Uterus (tissue), 4 donors: ENCODE measurements at places on chromosomes 13 and 19. TPM values are rescaled to one million over a fixed set of nuclear protein-coding genes. Genes with fewer than 3 reads are reported as not detected.

- DNase-seq = no peak
These were observed 270.0 kb downstream of the SLITRK6 start for GRCh38 chr13:85529218-85529594.

GRCh38 chr13:95403349-95404140, 102.3 kb upstream of the ABCC4 start:
- DNase-seq = no peak

The FARP1 gene
- total RNA-seq = 71.2 TPM

The LAIR2 gene
- total RNA-seq = not detected

The ITGBL1 gene
- 1.8 TPM for total RNA-seq
